ENCODE measurements at places on chromosomes 12 and 14. TPM values are rescaled to one million over a fixed set of nuclear protein-coding genes. Genes with fewer than 3 reads are reported as not detected.

PRKD1 gene
- 0.71 TPM for total RNA-seq

PROX2 gene
- not detected for total RNA-seq

TRHDE gene
- 0.78 TPM for total RNA-seq

AMN gene
- total RNA-seq: 3.8 TPM

ACSM4 gene
- not detected for total RNA-seq
